Fibroblast of skin of back (primary cell): ENCODE measurements at places on chromosomes 1 and 21.

- DNase-seq = no peak
Measured at GRCh38 chr1:162996261-162996660, 72.9 kb upstream of the RGS4 start.

- DNase-seq = no peak
Measured at GRCh38 chr1:4120557-4121292, 220.7 kb upstream of the C1orf174 start.

DNA sequence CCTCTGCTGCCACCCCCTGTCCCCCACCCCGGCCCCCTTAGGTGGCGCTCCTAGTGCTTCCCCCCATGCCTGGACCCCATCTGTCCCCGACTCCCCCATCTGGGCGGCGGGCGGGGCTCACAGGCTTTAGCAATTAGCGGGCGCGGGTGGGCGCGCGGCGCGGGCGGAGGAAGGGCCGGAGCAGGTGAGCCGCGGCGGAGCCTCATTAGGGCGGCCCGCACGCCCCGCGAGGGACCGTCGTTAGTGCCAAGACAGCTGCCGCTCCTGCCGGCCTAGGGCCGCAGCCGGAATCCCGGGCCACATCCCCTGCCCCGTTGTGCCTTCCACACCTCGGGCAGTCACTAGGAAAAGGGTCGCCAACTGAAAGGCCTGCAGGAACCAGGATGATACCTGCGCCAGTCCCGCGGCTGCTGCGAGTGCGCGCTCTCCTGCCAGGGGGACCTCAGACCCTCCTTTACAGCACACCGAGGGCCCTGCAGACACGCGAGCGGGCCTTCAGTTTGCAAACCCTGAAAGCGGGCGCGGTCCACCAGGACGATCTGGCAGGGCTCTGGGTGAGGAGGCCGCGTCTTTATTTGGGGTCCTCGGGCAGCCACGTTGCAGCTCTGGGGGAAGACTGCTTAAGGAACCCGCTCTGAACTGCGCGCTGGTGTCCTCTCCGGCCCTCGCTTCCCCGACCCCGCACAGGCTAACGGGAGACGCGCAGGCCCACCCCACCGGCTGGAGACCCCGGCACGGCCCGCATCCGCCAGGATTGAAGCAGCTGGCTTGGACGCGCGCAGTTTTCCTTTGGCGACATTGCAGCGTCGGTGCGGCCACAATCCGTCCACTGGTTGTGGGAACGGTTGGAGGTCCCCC lies 7.6 kb downstream of the OLIG2 start:
- DNase-seq = no peak

- DNase-seq = peak; percentile 72
Measured at GRCh38 chr21:32516756-32517649, 68.3 kb downstream of the TCP10L start.

GRCh38 chr21:16588433-16588860 lies 858.7 kb downstream of the USP25 start:
- peak; percentile 86 for DNase-seq

GRCh38 chr1:95145493-95145892 lies 28.3 kb downstream of the TLCD4 start:
- no peak for DNase-seq

- DNase-seq = no peak
Measured at GRCh38 chr1:89383185-89383584, 19.3 kb downstream of the GBP6 start.

DNA sequence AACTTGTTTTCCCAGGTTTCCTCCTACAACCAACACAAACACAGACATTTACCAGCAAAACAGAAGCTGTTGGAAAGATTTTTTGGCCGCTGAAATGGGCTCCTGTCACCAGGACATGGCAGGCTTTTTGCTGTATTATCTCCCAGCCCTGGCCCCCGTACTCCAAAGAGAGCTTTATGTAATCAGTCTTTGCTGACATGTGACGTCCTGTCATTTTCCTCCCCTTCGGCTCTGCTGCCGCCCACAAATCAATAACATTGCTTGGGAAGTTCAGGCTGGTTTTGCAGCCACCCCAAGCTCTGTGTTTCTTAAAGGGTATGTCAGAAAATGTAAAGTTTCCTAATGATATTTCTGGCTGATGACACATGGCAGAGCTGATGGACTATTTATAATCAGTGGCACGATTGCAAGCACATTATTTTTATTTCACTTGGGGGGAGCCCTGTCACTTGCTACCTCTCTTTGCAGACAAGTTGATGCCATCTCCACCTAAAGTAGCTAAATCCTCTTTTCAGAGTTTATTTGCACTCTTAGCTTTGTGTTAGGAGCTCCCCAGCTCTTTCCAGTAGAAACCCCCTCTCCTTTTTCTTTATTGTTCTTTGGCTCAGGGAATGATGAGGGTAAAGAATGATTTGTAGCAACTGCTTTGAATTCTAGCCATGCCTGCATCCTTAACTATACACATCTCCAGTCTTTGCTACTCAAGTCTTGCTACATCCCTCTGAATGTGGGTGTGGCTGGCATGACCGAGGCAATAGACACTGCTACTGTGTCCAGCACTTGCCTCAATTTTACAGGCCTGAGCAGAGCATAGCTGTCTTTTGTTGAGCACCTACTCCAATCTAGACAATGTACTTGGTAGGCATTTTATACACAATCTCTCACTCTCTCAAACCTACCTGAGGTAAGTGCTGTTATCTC lies 67.3 kb downstream of the ELAVL4 start:
- DNase-seq = no peak

DNA sequence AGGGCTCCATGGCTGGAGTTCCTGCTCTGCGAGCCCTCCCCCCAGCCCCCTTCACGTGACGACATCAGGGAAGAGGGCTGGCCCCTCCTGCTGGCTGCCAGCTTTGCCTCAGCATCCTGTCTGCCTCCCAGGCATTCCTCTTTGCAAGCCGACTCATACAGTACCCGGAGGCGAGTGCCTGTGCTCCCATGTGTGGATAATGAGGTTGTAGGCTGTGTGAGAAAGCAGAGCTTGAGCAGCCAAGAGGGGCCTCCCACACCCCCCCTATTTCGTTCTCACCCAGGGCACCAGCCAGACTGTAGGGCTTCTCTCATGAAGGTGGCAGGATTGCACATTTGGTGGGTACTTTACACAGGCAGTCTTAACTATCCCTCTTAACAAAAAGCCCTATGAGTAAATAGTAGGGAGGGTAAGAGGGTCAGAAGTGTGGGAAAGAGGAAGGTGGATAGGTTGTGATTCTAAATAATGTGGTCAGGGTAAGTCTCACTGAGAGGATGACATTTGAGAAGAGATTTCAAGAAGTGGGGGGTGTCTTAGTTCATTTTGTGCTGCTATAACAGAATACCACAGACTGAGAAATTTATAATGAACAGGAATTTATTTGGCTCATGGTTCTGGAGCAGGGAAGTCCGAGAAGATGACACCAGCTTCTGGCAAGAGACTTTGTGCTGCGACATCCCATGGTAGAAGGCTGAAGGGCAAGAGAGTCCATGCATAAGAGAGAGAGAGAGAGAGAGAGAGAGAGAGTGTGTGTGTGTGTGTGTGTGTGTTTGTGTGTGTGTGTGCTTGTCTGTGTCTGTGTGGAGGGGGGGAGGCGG lies 113.5 kb downstream of the OMA1 start:
- DNase-seq = peak; percentile 87

GRCh38 chr1:151009206-151009587 lies 948 bp downstream of the PRUNE1 start:
- DNase-seq = peak; percentile 43

- DNase-seq = no peak
Measured at GRCh38 chr1:101239095-101240040, 2.5 kb downstream of the S1PR1 start.

GRCh38 chr1:199290186-199290585 lies 651.3 kb downstream of the PTPRC start:
- DNase-seq = peak; percentile 45

DNA sequence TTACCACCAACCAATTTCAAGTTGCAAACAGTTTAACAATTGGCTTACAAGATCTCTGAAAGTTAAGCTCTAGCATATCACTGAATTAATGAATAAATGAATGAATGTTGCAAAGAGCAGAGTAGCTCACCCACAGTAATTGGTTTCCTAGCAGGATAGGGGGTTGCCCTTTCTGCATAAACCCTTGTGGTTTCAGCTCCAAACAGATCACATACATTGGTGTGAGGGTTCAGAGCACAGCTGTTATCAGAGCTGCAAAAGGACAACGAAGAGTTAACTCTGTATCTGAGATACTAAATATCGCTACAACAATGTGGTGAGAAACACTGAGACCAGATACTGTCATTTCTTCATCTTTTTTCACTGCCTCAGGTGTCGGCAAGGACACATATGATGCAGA lies 46.6 kb downstream of the NTNG1 start:
- no peak for DNase-seq

- DNase-seq = peak; percentile 4
Measured at GRCh38 chr1:72635719-72636118, 353.4 kb upstream of the NEGR1 start.
